ENCODE measurements at places on chromosomes 2 and 18. TPM values are rescaled to one million over a fixed set of nuclear protein-coding genes. Genes with fewer than 3 reads are reported as not detected.

DNA sequence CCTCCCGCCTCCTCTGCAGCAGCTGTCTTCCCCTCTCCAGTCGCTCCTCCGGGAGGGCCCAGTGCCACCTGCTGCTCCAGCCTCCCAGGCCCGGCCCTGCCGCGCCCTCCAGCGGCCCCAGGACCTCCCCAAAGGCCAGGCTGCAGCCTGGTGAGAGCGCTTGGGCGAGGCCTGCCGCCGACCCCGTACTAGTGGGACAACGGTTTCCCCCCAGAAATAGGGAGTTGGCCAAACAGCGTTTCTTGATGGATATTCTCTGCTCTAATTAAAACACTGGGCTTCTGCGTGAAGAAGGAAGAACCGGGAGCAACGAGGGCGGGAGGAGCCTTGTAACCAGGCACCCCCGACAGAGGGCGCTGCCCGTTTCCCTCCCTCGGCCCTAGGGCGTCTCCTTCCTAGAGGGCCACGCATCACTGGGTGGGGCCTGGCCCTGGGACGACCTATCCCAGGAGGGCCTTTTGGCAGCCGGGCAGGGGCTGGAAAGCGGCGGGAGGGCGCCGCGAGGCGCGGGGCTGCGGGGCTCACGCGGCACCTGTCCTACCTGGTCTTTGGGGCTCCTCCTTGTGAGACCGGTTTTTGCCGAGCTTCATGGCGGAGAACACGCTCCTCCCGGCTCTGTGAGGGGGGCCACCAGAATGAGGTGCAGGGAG is 25.4 kb upstream of the OTOF start:
- peak; percentile 62 for DNase-seq

- no peak for DNase-seq
These were observed 24.1 kb downstream of the EIF2AK3 start for GRCh38 chr2:88603146-88603545.

GRCh38 chr2:155696571-155696970 is 636.0 kb downstream of the NR4A2 start:
- DNase-seq = no peak

- no peak for DNase-seq
These were observed 13.2 kb upstream of the SS18 start for GRCh38 chr18:26103579-26103978.

DNA sequence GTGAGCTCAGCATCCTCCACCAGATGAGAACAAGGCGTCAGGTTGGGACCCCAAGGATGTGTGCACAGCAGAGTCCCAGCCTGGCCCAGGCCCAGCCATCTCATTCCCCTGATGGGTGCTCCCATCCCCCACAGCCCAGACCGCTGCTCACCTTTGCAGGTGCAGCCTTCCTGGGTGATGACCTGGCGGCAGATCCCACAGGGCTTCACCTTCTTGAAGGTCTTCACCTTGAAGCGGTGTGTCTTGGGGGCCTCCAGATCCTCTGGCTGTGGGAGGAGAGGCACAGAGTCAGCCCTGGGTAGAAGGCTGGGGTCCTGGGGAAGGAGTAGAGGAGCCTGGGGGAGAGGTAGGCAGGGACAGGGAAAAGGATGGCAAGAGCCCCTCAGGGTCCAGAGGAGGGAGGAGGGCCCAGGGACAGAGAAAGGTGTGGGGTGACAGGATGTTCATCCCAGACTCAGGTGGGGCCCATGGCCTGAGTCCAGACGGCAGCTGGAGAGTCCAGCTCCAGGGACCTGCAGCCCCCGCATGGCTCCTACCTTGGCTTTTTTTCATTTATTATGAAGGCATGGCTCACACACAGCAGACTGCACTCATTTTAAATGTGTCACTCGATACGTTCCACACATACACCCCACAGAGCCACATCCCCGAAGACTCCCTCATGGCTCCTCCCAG is 11.9 kb downstream of the TNS1 start:
- DNase-seq = no peak

Gene SH3BP4
- total RNA-seq = 34.5 TPM

Gene ACKR3
- total RNA-seq = 60.5 TPM

All from right atrium auricular region (tissue), 2 donors.